ENCODE measurements at places on chromosomes 2 and 18. TPM values are rescaled to one million over a fixed set of nuclear protein-coding genes. Genes with fewer than 3 reads are reported as not detected.

DNA sequence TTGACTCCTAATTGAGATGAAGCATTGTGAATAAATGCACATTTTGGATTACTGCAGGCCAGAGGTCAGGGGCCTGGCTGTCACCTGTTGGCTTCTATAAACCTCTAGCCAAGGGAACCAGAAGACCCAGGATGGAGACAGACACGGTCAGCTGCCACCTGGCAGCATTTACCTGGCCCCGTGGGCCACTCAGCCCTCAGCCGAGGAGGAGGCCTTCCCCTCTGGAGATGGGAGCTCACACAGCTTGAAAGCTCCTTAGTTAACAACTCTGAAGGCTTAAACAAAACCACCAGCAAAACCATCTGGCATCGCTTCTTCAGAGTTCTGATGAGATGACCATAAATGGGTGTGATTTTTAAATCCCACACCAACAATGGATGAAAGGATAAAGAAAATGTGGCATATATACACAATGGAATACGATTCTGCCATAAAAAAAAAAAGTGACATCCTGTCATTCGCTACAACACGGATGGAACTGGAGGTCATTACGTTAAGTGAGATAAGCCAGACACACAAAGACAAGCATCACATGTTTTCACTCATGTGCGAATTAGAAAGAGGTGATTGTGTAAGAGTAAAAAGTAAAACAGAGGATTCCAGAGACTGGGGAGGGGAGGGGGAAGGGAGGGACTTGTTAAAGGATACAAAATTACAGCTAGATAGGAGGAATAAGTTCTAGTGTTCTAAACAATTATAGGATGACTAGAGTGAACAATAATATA lies 218.4 kb downstream of the TMEM163 start:
- DNase-seq = no peak

DNA sequence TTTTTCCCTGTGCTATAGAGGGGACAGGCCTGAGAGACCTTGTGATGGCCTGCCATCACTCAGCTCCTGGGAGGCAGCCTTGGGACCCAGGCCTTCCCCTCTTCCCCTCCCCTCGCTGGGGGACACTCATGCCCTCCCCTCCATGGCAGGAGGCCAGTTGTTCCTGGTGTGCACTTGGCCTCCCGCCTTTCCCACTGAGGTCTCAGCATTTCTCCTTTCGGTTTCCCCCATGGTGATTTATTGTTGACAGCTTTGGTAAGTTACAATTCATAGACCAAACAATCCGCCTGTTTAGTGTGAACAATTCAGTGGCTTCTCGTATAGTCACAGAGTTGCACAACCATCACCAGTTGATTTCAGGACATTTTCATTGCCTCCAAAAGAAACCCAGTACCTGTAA lies 10.2 kb upstream of the CNDP1 start:
- DNase-seq = no peak

DNA sequence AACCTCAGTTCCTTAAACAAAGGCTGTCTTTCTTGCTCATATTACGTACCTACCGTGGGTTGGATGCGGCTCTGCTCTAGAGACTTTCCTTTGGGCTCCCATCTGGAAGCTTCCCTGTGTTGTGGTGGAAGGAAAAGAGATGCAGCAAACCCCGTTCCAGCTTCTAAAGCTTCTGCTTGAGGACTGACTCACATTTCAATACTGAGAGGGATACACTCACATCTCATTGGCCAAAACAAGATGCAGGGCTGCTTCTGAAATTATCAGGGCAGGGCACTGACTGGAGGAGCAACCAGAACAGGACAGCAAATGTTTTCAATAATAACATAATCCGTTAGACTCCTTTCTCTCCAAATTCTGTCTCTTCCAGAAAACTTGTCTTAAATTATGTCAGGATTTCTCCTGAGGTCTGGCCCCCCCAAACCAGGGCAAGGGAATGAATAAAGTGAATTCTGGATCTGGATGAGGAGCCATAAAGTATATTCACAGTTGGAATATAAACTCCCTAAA lies 4.5 kb upstream of the MYO5B start:
- DNase-seq = no peak

The ADI1 gene
- total RNA-seq = 166 TPM
